ENCODE measurements at places on chromosomes 4 and X.

DNA sequence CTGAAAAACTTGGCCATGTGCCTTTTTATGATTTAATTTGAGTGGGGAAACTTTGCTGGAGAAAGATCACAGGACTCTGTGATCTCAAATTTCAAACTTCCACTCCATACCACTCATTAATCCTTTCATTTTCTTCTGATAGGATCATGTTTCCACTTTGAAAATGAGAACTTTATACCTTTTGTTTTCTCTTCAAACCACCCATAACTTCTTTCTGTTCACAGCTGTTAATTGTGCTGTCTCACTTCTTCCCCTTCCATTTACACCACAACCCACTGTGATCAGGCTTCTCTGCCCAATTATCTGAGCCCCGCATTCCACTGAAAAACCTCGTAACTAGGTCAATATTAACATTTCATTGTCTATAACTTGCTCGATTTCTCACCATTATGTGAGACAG lies 47.0 kb upstream of the ARSJ start:
- no peak for DNase-seq

DNA sequence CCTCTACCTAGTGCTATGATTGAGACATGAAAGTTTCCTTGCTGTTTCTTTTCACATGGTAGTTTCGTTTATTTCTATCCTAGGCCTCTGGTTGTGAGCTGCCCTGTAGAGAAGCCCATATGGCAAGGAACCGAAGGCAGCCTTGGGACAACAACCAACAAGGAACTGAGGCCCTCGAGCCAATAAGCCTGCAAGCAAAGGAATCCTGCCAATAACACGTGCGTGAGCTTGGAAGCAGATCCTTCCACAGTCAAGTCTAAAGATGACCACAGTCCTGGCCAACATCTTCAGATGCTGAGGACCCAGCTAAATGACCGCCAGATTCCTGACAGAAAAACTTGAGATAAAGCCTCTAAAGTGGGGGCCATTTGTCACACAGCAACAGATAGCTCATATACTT lies 100.4 kb upstream of the FAM9B start:
- no peak for DNase-seq

DNA sequence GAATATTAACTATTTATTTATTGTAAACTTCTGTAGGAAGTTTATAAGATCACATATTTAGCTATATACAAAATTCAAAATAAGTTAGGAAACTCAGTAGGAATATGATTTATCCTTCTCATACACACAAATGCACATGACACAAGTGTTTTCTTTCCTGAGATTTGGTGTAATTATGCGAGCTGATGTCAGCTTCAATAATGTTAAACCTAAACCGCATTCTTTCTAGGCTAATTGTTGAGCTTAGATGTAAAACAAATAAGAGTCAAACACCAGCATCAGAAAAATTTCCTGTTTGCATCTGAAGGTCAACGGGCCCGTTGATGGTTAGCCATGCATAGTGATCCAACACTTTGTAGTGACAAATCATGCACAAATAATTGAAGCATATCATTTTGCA lies 30.8 kb downstream of the RASGEF1B start:
- no peak for DNase-seq

DNA sequence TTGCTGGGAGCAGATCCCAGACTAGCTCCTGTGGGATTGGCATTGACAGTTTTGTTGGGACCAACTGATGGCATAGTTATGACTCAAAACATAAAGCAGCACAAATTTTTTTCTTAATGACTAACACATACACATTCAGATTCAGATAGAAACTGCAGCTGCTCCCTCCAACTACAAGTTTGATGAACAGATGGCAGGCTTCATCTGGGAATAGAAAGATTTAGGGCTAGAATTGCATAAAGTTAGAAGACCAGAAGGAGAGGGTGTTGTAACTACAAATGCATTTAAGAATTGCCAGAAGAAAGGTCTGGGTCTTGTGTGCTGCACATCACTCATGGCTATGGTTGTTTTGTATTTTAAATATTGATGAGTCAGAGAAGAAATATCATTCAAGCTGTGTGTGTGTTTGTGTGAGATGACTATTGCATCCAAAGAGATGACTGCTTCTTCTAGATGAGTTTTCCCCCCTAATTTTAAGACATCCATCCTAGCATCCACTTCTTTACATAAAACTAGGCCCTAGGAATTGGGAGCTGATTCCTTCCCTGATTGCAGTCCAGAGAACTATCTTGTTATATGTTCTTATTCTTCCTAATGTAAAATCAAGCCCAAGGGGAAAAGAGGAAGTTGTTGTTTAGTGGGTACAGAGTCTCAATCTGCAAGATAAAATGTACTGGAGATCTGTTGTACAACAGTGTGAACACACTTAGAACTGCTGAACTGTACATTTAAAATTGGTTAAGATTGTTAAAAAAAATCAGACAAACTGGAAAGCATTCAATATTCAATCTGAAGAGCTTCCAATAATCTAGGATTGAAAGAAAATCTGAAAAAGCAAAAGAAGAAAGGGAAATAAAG lies 175.1 kb downstream of the PARM1 start:
- DNase-seq = no peak

DNA sequence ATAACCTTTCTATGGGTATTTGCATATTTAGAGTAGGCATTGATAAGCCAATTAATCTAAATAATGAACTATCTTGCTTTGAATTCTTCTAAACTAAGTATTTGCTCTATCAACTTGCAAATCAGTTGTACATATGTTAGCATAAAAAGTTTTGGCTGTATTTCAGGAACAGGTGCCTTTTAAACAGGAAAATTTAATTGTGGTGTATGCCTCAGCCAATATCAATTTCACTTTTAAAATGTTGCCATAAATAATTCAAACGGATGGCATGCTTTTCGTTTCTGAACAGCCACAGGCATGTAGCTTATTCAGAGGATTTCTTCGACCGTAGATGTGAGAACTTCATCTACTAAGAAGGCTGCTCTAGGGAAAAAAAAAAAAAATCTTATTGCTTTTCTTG lies 99.9 kb downstream of the DCLK2 start:
- DNase-seq = no peak

GRCh38 chr4:1802151-1802715 lies 9.1 kb downstream of the FGFR3 start:
- no peak for DNase-seq

- no peak for DNase-seq
These were observed 235.1 kb downstream of the USP46 start for GRCh38 chr4:52423967-52424366.

GRCh38 chrX:69045616-69046345 lies 119.5 kb downstream of the PJA1 start:
- DNase-seq = no peak

GRCh38 chrX:7389576-7389975 lies 241.6 kb upstream of the PUDP start:
- no peak for DNase-seq

GRCh38 chr4:83112678-83113428 lies 1.7 kb downstream of the PLAC8 start:
- DNase-seq = no peak

GRCh38 chrX:37686369-37686995 lies 891 bp downstream of the XK start:
- DNase-seq = no peak

GRCh38 chrX:53163436-53163835 lies 61.6 kb downstream of the KDM5C start:
- DNase-seq = no peak

DNA sequence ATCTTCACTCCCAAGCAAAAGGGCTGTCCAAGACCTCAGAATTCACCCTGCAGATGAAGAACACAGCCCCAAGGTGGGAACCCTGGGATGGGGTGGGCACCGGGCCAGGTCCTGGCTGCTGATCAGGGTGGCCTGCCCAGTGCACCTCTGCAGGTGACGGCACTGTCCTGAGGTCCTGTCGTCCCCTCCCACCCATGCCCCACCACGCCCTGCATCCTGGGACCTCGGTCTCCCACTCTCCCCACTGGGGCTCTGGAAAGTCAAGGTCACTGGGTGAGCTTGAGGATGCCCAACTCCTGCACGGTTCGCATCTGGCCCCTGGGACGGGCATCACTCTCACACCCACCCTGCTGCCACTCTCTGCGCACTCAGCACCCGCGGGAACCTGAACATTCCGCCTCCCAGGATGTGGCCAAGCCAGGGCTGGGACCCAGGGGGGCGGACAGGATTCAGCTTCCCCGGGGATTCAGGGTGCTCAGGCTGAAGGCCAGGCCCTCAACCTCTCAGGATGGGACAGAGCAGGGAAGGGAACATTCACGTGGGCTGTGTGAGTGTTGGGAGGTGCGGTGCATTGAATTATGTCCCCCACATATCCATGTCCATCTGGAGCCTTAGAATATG lies 115.9 kb downstream of the CPZ start:
- no peak for DNase-seq

- DNase-seq = no peak
These were observed 119.2 kb upstream of the STIM2 start for GRCh38 chr4:26741491-26741871.

- DNase-seq = no peak
These were observed 61.6 kb upstream of the MTMR8 start for GRCh38 chrX:64456828-64457227.

DNA sequence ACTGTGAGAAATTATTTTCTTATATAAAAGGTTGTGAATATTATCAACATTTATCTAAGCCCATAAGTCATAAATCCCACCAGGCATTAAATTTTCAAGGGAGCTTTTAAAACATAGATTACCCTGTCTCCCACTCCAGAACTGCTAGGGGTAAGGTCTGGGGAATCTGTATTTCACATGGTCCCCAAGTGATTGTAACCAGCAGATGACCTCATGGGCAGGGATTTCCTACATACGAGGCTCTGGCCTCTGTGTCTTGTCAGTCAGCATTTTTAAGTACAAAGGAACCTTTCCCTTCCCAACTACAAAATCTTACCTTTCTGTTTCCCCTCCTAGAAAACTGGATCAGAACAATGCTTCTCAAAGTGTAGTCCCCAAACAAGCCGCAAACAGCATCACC lies 188.6 kb downstream of the TSPAN5 start:
- no peak for DNase-seq

GRCh38 chr4:119763386-119763785 lies 134.8 kb upstream of the PDE5A start:
- no peak for DNase-seq

GRCh38 chrX:65017451-65017850 lies 41.2 kb upstream of the ZC4H2 start:
- DNase-seq = no peak

GRCh38 chr4:52554612-52555355 lies 104.3 kb downstream of the USP46 start:
- no peak for DNase-seq

DNA sequence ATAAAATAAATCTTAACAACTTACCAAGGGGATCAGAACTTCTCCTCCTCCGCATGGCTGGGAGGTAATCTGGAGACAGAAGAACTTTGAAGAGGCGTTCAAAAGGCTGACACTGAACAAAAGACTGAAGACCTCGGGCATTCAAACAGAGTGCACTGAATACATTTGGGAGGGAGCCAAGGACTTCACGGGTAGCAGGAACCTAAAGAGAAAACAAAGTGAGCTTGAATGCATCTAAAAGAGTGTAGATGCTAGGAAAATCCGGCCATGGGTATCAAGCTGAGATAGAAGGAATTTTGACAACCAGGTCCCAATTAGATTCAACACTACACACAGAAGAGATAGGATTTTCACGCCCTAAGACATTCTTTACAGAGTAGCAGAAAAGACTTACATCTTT lies 69.6 kb downstream of the HUWE1 start:
- DNase-seq = no peak

- DNase-seq = no peak
These were observed 77.9 kb upstream of the NAP1L5 start for GRCh38 chr4:88775529-88775928.

DNA sequence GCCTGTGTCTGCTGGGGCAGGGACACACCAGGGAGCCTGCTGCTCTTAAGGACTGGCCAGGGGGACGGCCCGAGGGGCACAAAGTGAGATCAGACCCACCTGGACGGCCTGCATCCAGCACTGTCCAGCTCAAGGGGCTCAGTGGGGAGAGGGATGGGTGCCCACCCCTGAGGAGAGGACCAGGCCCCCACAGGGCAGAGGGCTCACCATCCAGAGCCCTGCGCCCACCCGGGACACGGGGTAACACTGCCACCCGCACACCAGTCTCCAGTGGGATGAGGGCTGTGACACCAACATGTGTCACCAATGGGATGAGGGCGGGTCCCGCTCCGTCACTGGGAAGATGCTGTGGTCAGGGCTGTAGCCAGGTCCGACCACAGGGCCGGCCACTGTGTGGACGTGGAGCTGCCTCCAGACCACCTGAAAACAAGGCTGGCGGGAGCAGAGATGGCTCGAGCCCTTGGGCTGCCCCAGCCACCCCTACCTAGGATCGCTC lies 13.2 kb downstream of the DGKQ start:
- DNase-seq = no peak

DNA sequence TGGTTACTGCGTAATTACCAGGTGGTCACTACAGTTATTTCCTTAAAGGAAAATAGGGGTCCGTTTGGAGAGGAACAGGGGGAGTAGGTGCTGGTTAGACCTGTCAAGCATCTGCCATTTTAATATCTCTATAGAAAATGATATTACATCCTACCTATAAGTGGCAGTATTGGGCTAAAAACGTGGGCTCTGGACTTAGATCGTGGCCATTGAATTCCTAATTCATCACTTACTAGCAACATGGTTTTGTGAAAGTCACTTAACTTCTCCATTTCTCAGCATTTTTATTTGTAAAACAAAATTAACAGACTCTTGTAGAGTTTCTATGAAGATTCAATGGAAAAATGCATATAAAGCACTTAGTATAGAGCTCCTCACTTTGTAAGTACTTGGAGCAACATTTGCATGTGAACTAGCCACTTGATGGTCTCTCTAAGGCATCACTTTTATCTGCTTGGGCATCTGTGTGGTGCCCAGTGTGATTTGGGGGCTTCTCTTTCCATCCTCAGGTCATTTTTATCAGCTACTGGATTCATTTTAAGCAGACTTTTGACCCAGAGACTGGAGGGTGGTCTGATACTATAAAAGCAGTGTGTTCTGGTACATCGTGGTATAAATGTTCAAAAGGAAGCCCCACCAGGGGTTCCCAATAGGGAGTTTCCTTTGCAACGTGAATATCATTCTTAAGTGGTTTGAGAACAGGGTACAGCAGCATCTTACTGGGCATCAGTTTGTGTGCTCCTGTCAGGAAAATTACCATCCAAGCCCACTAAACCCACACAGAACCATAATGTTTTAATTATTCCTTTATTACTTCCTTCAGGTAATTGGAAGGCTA lies 42.7 kb upstream of the RASSF6 start:
- no peak for DNase-seq

GRCh38 chr4:8710416-8710815 lies 117.9 kb downstream of the CPZ start:
- DNase-seq = no peak

- DNase-seq = no peak
These were observed 9.7 kb downstream of the SERTM2 start for GRCh38 chrX:111521169-111521568.

DNA sequence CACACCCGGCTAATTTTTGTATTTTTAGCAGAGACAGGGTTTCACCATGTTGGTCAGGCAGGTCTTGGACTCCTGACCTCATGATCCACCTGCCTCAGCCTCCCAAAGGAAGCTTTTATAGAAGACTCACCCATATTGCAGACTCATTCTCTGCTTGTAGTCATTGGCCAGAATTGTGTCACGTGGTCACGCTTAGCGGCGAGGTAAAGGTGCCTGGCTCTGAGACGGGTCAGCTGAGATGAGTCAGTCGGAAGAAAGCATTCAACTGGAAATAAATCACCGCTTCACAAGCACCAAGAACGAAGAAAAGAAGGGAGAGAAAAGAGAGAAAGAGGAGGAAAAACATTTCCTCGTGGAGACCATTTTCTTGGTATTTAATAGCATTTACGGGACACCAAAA lies 218.8 kb upstream of the NOCT start:
- no peak for DNase-seq

GRCh38 chr4:86015412-86016350 lies 344.2 kb downstream of the MAPK10 start:
- DNase-seq = no peak

- no peak for DNase-seq
These were observed 325.2 kb downstream of the NR3C2 start for GRCh38 chr4:148116969-148117368.

Measured in activated T-helper 1 cell treated with anti-CD3 and anti-CD28 coated beads, Interleukin-2, amount 50 U/mL, for 16 hours (primary cell).